ENCODE measurements at places on chromosomes 3 and 15.

DNA sequence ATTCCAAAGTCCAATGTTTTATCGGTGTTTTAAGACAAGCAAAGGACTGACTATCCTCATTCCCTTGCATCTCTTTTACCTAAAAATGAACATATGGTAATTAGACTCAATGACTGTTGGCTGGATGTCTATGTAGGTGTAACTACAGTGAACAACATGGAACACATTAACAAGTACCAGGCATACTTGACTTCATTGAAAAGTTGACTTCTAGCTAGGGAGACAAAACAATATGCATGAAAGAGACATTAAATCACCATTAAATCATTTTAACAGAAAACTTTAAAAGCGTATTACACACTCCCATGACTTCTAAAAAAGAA, 34.3 kb upstream of the ANPEP start:
- DNase-seq, result no peak

- no peak for DNase-seq
Observed at GRCh38 chr3:149080699-149081091, 5.6 kb downstream of the HLTF start.

GRCh38 chr3:142945023-142945422, 18.5 kb downstream of the PAQR9 start:
- DNase-seq, result no peak

- DNase-seq, result no peak
Observed at GRCh38 chr3:72891053-72891855, 3.4 kb downstream of the GXYLT2 start.
